ENCODE measurements at places on chromosomes 5 and 9.

- DNase-seq: no peak
Observed at GRCh38 chr9:81313877-81314276, 375.5 kb downstream of the TLE1 start.

GRCh38 chr5:56456002-56456401 is 222.9 kb upstream of the ANKRD55 start:
- no peak for DNase-seq

GRCh38 chr5:157860898-157861890 is 2.2 kb upstream of the CLINT1 start:
- no peak for DNase-seq

DNA sequence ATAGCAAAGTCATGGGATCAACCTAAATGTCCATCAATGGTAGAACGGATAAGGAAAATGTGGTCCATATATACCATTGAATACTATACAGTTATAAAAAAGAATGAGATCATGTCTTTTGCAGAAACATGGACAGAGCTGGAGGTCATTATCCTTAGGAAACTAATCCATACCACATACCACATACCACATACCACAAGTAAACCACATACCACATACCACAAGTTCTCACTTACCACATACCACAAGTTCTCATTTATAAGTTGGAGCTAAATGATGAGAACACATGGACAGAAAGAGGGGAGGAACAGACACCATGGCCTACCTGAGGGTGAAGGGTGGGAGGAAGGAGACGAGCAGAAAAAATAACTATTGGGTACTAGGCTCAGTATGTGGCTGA is 154.6 kb upstream of the GHR start:
- DNase-seq: peak; percentile 1

GRCh38 chr9:21286659-21287058 is 18.5 kb downstream of the IFNA5 start:
- DNase-seq: no peak

GRCh38 chr5:173864126-173865050 is 23.8 kb upstream of the CPEB4 start:
- DNase-seq: no peak

- DNase-seq: no peak
Observed at GRCh38 chr5:38163636-38164237, 94.6 kb upstream of the EGFLAM start.

GRCh38 chr9:111975709-111976108 is 79.1 kb downstream of the UGCG start:
- DNase-seq: no peak

GRCh38 chr9:90974016-90974415 is 172.4 kb downstream of the SYK start:
- no peak for DNase-seq

GRCh38 chr5:76114179-76114851 is 31.1 kb downstream of the SV2C start:
- no peak for DNase-seq

GRCh38 chr9:81132318-81132717 is 557.0 kb downstream of the TLE1 start:
- DNase-seq: no peak

DNA sequence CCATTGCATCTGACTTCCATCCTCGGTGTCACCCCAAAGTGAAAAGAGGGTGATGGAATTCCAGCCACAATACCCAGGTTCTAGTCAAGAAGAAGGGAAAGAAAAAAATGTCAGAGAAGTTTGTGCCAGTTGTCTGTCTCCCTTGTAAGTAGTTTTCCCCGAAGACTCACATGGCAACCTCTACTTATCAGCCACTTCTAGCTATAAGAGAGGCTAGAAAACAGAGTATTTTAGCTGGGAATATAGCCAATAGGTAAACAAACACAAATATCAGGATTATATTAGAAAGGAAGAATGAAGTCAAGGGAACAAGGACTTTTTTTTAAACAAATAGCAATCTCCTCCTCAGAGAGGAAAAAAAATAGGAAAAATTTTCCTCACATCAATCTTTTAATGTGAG is 12.2 kb upstream of the ISL1 start:
- DNase-seq: no peak

DNA sequence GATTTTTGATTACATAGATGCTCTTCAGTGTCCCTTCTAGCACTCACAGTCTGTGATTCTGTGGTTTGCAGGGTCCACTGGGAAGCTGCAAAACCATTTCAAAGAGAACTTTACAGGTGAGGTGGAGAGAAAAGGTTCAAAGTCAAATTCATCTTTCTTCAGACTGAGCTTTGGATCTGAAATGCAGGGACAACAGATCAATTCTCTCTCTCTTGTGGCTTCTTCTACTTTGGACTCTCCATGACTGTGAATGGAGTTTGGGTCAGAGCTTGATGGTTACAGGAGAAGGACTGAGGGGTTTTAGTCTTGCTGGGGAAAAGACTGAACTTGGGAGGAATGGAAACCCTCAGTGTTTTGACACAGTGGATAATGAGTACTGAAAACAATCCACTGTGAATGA is 91.8 kb downstream of the PTTG1 start:
- no peak for DNase-seq

DNA sequence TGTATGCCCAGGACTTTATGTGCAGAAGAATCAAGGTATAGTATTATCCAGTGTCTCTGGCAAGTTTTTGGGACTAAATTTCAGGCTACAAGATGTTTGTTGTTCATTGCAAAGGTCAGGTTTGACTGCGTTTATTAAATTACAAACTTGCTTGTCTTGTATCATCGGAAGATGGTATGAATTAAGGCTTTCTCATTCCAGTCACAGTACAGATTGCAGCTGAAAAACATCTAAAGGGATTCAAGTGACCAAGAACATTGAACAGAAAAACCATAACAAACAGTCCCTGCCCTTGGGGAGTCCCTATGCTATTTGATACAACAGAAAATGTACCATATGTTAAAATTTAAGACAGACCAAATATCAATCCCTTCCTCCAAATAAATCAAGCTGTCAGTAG is 244.7 kb upstream of the TNC start:
- DNase-seq: no peak

- no peak for DNase-seq
Observed at GRCh38 chr9:117542021-117542420, 127.2 kb upstream of the ASTN2 start.

DNA sequence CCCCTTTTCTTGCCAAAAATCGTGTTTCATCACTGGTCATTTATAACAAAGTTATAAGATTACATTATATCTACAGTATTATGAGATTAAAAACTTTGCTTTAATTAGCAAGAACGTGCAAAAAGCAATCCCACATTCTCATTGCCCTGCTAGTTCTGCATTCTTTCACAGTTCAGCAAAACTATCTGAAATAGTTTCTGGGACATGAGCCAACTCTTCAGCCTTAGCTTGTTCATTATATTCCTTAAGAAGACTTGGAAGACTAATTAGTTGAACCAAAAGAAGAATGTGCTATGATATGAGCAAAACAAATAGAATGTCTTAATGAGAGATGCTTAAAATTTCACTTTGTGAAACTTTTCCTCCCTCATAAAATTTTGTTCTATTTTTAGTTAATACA is 76.7 kb downstream of the ITGA1 start:
- DNase-seq: no peak

GRCh38 chr5:5777013-5777412 is 354.5 kb downstream of the ICE1 start:
- DNase-seq: no peak

GRCh38 chr9:21696411-21696871 is 106.0 kb upstream of the MTAP start:
- no peak for DNase-seq

DNA sequence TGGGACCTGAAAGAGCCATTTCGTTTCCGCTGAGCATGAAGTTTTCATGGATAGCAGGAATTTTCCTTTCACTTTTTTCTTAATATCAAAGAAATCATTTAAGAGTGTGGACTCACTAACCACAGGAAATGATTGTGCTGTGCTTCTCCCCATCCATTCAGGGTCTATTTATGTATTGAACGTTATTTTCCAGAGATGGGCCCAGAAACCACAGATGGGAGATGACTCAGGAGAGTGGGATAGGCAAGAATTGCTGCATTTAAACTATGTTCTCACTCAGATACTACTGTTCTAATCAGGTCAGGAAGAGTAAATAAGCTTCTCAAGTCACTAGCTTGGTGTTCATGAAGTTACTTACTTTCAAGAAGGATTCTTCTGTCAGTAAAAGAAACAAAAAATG is 763.8 kb downstream of the DTWD2 start:
- peak; percentile 73 for DNase-seq

GRCh38 chr9:101893661-101894646 is 155.5 kb upstream of the GRIN3A start:
- no peak for DNase-seq

GRCh38 chr9:132823370-132824145 is 54.5 kb downstream of the AK8 start:
- DNase-seq: no peak

GRCh38 chr9:3804103-3804502 is 278.3 kb upstream of the RFX3 start:
- DNase-seq: no peak

- DNase-seq: peak; percentile 38
Observed at GRCh38 chr5:115810761-115811160, 5.7 kb downstream of the CDO1 start.

GRCh38 chr5:138646671-138647070 is 71.5 kb upstream of the HSPA9 start:
- DNase-seq: no peak

- no peak for DNase-seq
Observed at GRCh38 chr5:38847559-38848347, 1.9 kb downstream of the OSMR start.

GRCh38 chr5:120873083-120873482 is 409.0 kb downstream of the PRR16 start:
- DNase-seq: peak; percentile 10

DNA sequence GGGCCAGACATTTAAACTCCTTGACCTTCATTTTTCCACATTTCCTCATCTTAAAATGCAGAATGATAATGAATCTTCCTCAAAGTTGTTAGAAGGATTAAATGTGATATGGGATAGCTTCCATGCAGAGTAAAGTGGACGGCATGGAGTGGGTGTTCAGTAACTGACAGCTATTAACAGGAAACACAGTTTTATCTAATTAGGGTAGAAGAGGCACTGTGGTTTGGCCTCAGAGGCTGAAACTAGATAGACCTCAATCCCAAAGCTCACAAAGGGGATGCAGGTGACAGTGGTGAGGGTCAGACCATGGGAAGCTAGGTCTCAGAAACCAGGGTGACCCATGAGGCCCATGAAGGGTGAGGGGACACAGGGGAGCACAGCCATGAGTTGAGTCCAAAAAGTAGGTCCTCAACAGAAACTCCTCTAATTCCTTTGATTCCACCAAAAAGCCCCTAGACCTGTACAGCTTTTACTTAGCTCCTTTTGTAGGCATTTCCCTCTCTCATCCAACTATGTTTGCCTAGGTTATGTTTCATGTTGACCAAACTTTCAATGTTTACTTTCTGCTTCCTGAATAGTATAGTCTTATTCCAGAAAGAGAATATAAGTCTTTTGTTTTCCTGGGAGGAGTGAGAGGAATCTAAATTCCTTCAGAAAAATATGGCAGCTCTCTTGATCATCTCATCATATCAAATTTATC is 27.9 kb upstream of the GLDC start:
- no peak for DNase-seq

DNA sequence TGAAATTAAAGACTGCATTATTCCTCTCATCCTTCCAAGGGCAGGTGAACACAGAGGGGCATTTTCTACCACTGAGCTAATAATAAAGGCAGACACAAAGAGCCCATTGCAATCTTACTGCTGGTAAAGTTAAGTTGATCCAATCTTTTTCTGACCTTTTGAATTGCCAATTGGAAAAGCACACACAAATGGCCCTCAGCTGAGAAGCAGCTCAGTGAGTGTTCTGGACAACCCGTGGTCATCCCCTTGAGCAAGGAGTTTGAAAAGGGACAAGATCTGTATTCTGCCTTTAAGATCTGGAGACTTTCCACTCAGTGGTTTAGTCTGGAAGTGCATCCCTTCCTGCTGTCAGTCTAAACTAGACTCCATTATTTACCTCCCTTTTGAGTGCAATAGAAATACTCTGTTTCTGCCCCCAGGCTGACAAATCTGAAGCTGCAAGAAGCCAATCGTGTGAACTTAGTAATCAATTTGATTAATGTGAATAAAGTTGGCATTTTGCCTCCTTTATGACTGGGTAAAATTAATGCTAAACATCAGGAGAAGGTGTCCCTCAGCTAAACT is 835.7 kb downstream of the MAT2B start:
- DNase-seq: no peak

DNA sequence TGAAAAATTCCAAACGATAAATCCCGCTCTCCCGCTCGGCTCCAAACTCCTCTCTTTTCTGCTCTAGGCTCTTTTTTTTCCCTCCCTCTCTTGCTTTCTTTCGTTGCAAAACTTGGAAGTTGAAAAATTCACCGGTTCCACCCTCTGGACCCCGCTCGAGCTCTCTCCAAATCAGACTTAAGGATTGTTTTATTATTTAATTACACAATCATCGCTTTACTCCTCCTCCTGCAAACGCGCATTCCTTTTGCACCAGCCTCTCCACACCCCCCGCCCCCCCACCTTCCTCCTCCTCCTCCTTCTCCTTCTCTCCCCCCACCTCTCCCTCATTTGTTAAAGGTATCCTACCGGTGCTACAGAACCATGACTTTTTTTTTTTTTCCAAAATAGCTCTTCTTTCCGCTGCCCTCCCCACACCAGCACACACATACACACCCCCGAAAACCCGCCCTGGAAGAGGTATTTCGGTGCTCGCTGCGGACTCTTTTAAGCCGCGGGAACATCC is 535 bp upstream of the NFIB start:
- peak; percentile 54 for DNase-seq

- peak; percentile 67 for DNase-seq
Observed at GRCh38 chr5:115657881-115658233, 32.0 kb upstream of the TMED7 start.

GRCh38 chr9:128026255-128026772 is 40.8 kb downstream of the NAIF1 start:
- DNase-seq: no peak

DNA sequence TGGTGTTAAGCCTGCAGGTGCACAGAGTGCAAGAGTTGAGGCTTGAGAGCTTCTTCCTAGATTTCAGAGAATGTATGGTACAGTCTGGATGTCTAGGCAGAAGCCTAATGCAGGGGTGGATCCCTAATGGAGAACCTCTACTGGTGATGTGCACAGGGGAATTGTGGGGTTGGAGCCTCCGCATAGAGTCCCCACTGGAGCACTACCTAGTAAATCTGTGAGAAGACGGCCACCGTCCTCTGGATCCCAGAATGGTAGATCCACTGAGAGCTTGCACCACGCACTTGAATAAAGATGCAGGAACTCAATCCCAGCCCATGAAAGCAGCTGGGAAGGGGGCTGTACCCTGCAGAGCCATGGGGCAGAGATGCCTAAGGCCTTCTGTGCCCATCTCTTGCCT is 699.4 kb upstream of the FAM174A start:
- no peak for DNase-seq

DNA sequence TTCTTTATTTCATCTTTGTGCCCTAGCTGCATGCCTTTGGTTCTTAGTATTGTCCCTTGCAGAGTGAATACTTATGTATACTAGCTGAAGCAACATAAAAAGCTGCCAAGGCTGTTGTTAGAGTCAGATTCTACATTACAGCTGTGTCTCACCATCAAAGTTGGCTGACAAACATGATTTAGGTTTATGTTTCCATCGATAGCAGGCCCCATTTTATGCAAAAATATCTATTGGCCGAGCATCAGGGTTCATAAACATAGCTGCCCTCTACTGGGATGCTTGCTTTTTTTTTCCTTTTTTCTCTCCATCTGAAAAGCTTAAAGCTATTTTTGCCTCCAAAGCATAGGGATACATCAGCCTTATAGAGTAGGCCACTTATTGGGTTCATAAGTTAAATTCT is 68.0 kb downstream of the FAM174A start:
- DNase-seq: no peak

GRCh38 chr5:35202319-35203111 is 27.8 kb downstream of the PRLR start:
- peak; percentile 6 for DNase-seq

- no peak for DNase-seq
Observed at GRCh38 chr9:16136961-16137360, 584.1 kb downstream of the CCDC171 start.
